Activated T-helper 1 cell treated with anti-CD3 and anti-CD28 coated beads, Interleukin-2, amount 50 U/mL, for 16 hours (primary cell): ENCODE measurements at places on chromosomes 4 and X.

DNA sequence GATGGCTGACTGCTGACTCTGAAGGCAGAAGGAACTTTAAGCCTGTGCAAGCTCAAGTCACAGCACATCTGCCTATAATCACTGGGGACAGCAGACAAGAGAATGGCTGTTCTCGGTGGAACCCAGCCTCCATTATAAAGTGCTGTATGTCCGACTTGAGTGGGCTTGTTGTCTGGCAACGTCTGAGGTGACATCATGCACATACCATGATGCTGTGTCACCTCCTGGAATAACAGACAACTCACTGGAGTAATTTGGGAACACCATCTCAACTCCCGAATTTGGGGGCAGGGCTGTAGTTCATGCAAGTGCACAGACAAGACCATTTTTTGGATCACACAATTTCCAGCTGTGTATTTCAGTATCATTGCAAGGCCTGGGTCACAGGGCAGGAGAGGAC is 59.8 kb upstream of the GPM6B start:
- no peak for DNase-seq

DNA sequence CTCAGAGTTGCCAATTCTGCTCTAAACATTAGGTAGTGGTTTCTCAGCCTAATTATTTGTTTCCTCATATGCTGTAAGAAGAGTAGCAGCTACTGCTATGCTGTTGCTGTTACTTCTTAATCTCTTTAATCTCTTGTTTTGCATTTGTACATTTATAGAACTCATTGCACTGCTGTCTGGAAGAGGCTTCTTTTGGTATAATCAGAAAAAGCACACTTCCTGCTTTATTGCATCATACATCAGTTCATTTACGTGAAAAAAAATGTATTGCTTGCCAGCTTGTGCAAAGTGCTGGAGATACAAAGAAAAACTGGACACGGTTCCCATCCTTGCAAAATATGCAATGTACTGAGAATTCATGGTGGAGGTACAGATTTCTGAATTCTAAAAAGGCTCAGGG is 332.0 kb downstream of the GRXCR1 start:
- DNase-seq, result no peak

GRCh38 chr4:162803378-162803777 is 363.3 kb downstream of the NAF1 start:
- DNase-seq, result no peak

DNA sequence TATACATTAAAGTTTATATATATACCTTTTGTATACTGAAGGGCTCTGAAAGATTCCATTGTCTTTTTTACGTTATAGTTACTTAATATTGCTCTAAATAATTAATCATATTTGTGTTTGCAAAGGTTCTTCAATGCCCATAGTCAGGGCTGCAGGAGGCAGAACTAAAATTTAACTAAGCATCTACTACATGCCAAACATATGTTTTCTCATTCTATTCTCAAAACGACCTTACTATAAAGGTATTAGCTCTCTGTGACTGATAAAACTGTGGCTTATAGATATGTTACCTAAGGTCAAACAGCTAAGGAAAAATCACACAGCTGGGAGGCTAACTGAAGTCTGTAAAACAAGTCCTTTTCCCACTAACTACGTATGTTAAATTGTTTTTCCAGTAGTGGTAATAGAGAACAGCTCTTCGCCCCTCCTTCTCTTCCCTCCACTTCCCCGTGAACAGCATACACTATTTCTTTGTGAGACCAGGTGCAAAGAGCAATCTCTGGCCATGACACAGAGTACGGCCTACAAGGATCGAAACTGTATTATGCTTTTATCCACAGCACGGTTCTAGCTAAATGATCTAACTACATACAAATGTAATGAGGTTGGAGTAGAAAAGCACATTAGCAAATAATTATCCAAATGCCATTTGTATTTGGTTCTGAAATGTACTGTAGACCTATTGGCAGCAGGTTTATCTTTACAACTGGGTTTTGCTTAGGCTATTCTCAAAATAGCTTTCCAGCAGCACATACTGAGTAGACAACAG is 1.7 kb downstream of the CNOT6L start:
- DNase-seq, result no peak

DNA sequence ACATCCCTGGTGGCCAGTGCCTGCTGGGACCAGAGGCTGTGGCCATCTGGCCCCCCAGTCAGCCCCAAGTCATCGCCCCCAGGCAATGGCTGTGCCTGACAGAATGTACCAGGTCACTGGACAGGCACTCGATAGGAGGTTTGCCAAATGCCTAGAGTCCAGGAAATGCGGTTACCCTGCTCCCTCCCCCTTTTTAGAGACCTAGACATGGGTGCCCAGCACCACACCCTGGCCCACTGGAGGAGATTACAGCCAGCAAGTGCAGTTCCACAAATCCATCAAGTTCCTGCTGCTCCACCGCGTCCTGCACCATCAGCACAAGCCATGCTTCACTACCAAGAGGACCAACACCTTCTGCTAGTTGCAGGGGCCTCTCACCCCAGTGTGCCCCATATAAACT is 16.2 kb upstream of the ZFX start:
- no peak for DNase-seq

GRCh38 chrX:110252711-110253110 is 65.2 kb downstream of the AMMECR1 start:
- DNase-seq, result no peak

DNA sequence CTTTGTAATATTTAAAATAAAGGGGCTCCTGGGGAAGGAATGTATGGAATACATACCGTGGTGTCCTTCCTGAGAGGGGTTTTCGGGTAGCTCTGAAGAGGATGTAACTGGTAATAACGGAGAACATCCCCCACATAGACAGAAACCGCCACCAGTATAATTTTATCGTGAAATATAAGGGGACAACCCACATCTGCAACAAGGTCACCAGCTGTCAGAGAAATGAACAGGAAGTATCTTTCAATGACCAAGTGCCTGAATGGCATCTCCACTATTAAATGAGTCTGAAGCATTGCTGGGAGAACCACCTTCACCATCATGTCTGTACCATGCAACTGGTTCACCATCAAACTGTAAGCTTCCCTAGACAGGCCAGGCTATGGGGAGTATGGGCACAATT is 31.7 kb downstream of the RNF175 start:
- DNase-seq, result no peak

- DNase-seq, result no peak
Measured at GRCh38 chr4:76712564-76712963, 185.4 kb downstream of the SOWAHB start.

GRCh38 chr4:156779042-156779441 is 192.6 kb downstream of the PDGFC start:
- no peak for DNase-seq
